ENCODE measurements at places on chromosomes 6 and 20. TPM values are rescaled to one million over a fixed set of nuclear protein-coding genes. Genes with fewer than 3 reads are reported as not detected.

GRCh38 chr6:73152556-73152955 lies 72.7 kb downstream of the KHDC1L start:
- no peak for DNase-seq
- no peak overlapping the region for H3K27ac ChIP-seq
- H3K4me3 ChIP-seq, result no peak overlapping the region
- H3K27me3 ChIP-seq, result no peaks in the 10 kb centered on the region

DNA sequence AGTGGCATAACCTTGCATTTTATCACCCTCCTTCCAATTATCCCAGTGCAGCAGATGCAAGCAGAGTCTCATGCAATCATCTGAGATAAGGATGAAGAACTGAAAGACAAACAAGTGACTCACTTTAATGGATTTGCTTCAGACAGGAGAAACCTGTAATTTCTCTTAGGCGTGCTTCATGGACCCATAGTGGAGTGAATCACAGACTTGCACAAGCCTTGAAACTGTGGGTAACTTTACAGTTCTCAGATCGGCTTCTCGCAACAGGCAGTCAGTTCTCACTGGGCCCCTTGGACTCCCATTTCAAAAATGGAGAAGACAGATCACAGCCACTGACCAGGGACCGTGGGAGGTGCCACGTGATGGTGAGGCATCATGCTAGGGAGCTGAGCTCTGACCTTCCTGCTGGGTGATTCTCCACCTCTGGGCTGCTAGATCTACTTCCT lies at the start of gene ADGRF4:
Gene ADGRF4 (plus strand): TSS at position 239 of the 446 bp plus-strand sequence. CDS start 8,666 bp downstream, outside the sequence.
- no peak within 1 kb of the TSS for H3K27ac ChIP-seq
- no peaks in the 10 kb centered on the region for H3K36me3 ChIP-seq
- H3K27me3 ChIP-seq, result peaks cover 4% of the 10 kb centered on the region
- H3K4me1 ChIP-seq, result peaks cover 2% of the 10 kb centered on the region

DNA sequence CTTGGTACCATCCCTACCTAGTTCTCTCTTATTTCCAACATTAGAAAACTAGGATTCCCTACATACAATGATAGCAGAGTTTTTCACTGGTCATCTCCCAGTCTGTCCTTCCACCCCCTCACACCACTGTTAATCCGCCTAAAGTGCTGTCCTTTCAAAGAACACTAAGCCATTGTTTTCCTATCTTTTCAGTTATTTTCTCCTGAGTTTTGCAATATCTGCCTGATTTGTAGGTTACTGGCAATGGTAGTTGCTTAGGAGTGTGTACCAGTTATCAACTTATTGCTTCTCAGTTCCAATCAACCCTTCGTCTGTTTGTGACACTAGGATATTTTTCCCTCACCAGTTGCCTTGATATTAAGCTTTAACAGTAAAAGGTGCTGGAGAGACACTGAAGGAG lies 135.0 kb downstream of the EPM2A start:
- no peaks in the 10 kb centered on the region for H3K4me1 ChIP-seq
- H3K27me3 ChIP-seq, result peaks cover 2% of the 10 kb centered on the region
- no peak overlapping the region for H3K4me3 ChIP-seq

OR2B6 gene
- total RNA-seq, result not detected

DNA sequence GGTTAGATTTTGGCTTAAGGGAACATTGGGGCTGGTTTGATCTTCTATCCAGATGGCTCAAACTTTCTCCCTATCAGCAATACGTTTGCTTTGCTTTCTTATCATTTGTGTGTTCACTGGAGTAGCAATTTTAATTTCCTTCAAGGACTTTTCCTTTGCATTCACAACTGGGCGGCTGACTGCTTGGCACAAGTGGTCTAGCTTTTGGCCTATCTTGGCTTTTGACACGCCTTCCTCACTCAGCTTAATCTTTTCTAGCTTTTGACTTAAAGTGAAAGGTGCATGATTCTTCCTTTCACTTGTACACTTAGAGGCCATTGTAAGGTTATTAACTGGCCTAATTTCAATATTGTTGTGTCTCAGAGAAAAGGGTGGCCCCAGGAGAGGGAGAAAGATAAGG lies 254.9 kb downstream of the PLCB1 start:
- H3K4me1 ChIP-seq, result peaks cover 2% of the 10 kb centered on the region
- H3K4me3 ChIP-seq, result no peak overlapping the region
- no peak overlapping the region for H3K27ac ChIP-seq
- H3K27me3 ChIP-seq, result no peaks in the 10 kb centered on the region

TREM1 gene
- total RNA-seq, result not detected

GMDS gene
- 36.6 TPM for total RNA-seq

TULP1 gene
- not detected for total RNA-seq

DNA sequence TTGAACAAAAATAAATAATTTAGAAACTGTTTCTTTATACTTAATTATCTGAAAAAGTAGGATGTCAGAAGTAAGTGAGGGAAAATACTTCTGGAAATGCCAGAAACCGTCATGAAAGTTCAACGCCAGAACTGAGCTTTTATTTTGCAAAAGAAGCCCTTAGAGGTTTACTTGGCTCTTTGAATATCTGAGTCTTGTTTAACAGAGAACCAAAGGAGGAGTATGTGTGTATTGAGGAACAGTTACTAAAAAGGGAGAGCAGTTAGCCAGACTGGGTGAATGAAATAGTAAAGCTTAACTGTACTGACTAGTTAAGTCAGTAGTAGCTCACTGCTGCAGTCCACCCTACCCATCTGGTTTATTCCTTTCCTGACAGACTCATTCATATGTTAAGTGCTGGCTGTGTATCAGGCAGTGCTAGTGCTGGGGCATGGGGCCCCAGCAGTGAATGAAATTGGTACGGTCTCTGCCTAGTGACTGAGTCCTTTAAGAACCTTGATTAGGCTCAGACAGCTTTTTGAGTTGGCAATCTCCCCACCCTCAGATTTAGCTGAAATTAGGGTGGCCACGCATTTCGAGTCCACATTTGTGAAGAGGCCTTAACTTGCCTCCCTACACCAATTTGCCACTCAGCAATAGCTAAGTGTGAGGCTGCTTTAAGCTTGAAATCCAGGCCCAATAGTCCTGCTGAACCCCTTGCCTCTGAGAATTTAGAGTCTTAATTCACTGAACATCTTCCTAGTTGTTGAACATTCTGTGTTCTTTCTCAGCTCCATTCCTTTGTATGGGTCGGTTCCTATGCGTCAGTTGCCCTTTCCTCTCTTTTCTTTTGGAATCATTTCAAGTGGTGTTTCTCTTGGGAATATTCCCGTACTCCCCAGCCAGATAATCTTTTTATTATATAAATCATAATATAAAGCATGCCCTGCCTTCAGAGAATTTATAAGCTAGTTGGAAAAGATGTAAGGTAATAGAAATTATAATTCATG lies 20.2 kb downstream of the MAP3K4 start:
- H3K27ac ChIP-seq, result no peak overlapping the region
- no peak for DNase-seq
- peaks cover 32% of the 10 kb centered on the region for H3K4me1 ChIP-seq
- no peak overlapping the region for H3K4me3 ChIP-seq
- peaks cover 12% of the 10 kb centered on the region for H3K36me3 ChIP-seq

DNA sequence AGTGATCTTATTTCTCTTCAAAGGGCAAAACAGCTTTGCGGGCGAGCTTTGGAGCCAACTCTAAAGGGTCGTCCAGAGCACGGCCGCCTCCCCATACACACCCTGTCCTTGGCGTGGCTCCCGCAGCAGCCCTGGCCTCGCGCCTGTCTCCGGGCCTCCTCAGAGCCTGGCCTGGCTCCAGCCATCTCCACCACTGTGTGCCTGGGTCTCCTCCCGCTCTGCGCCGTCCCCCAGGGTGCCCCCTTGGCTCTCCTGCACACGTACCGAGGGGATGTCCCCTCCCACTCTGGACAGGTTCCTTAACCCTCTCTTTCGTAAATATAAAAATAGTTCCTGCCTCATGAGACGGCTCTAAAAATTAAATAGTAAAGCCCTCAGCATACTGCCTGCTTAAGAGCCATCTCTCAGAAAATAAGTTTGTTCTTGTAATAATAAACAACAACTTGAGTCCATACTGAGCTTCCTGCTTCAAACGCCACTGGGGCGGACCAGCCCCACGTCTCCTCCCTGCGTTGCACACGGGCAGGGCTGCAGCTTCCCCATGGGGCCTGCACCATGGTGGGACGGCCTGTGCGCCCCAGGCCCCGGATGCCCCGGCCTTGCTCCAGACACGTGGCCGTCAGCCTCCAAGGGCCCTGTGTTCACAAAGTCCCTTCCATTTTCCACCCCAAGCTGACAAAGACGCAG lies 226.2 kb downstream of the TTLL2 start:
- H3K4me3 ChIP-seq, result no peak overlapping the region
- no peak overlapping the region for H3K27ac ChIP-seq
- DNase-seq, result no peak
- H3K36me3 ChIP-seq, result no peaks in the 10 kb centered on the region
- H3K27me3 ChIP-seq, result no peaks in the 10 kb centered on the region

OPRM1 gene
- total RNA-seq, result not detected

DNA sequence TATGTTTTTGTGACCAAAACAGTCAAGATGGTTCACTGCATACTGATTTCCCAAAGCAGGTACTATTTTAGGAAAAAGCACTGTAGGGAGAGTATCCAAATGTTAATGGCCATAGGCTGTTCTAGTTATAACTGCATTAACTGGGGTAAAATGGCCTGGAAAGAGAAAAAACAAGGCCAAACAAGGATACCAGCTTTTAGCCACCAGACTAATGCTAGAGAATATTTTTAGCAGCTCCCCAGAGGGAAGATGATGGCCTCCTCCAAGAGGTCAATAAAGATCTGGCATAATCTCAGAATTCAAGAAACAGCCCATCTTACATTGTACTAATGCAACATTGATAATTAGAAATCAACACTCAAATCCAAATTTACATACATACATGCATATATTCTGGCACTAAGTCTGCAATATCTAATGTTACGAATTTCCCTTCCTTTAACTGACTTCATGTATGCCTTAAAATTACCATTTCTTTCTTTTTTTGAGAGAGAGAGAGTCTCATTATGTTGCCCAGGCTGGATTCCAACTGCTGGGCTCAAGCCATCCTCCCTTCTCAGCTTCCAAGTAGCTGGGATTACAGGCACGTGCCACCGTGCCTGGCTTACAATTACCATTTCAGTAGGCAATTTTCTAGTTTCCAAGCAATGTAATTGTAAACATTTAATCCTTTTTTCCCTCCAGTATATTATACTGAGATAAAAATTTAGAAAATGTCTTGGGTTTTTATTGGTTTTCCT lies 9.3 kb downstream of the COX7A2 start:
- no peaks in the 10 kb centered on the region for H3K27me3 ChIP-seq
- peaks cover 19% of the 10 kb centered on the region for H3K36me3 ChIP-seq
- no peak for DNase-seq
- no peak overlapping the region for H3K27ac ChIP-seq
- H3K4me3 ChIP-seq, result no peak overlapping the region

DNA sequence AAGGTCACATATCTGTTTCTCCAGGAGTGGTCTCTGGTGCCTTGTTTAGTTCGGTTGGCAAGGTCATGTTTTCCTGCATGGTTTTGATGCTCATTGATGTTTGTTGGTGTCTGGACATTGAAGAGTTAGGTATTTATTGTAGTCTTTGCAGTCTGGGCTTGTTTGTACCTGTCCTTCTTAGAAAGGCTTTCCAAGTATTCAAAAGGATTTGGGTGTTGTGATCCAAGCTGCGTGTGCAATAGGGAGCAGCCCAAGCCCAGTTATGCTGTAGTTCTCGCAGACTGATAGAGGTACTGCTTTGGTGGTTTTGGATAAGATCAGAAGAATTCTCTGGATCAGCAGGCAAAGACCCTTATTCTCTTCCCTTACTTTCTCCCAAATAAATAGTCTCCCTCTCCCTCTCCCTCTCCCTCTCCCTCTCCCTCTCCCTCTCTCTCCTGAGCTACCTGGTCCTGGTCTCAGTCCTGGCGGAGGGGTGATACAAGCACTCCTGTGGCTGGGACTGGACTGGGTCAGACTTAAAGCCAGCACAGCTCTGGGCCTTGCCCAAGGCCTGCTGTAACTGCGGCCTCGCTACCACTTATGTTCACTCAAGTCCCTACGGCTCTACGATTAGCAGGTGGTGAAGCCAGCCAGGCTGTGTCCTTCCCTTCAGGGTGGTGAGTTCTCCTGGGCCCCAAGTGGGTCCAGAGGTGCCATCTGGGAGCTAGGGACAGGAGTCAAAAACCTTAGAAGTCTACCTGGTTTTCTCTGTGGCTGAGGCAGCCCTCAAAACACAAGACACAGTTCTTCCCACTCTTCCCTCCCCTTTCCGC lies 27.3 kb upstream of the GRM4 start:
- no peak for DNase-seq
- no peak overlapping the region for H3K4me3 ChIP-seq
- peaks cover 2% of the 10 kb centered on the region for H3K4me1 ChIP-seq

MAP3K5 gene
- 4.4 TPM for total RNA-seq

GRCh38 chr6:136587527-136587926 lies 37.3 kb upstream of the MAP7 start:
- no peak for DNase-seq
- H3K27ac ChIP-seq, result no peak overlapping the region
- peaks cover 35% of the 10 kb centered on the region for H3K36me3 ChIP-seq
- no peaks in the 10 kb centered on the region for H3K27me3 ChIP-seq
- peaks cover 3% of the 10 kb centered on the region for H3K4me1 ChIP-seq

GRCh38 chr6:144696610-144697368 lies 411.7 kb downstream of the UTRN start:
- DNase-seq, result no peak
- H3K4me1 ChIP-seq, result peaks cover 28% of the 10 kb centered on the region
- no peak overlapping the region for H3K4me3 ChIP-seq

- no peak overlapping the region for H3K4me3 ChIP-seq
- no peaks in the 10 kb centered on the region for H3K4me1 ChIP-seq
- H3K27ac ChIP-seq, result no peak overlapping the region
- no peaks in the 10 kb centered on the region for H3K36me3 ChIP-seq
- peaks cover 15% of the 10 kb centered on the region for H3K27me3 ChIP-seq
These were observed 9.4 kb downstream of the CST4 start for GRCh38 chr20:23679133-23680092.

SAPCD1 gene
- total RNA-seq, result 18.7 TPM

TMEM14B gene
- 92.1 TPM for total RNA-seq

DNA sequence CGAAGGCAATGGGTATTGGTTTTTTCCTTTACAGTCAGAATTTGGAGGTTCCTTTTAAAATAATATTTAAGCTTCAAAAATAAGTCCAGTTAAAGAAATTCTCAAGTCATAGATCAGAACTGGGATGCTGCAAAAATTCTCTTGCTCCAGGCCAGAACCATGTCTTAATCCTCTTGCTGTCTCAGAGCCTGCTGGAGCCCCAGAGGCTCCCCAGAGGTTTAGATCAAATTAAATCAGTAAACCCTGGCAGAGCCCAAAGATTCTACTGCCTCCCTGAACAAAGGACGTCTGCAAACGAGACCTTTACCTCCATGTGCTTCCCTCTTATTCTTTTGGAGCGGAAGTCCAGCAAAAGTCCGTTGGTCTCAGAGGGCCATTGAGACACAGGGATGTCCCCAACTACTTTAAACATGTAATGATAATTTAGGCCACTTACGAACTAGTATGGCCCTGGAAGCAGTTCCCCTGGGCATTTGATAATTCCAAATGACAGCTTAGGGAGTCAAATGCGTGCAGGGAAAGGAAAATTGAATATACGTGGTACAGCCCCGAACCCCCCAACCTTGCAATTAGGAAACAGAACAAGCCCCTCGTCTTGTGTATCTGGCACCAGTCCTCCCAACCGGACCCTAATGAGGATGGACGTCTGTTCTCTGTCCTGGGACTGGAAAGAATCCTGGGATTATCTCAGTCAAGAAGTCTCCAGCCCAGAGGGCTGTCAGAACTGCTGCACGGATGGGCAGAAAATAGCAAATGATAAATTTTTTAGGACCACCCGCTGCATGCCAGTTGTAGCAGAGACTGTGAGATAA lies 31.5 kb downstream of the SULF2 start:
- no peak overlapping the region for H3K27ac ChIP-seq
- H3K4me3 ChIP-seq, result no peak overlapping the region
- H3K27me3 ChIP-seq, result no peaks in the 10 kb centered on the region
- no peaks in the 10 kb centered on the region for H3K36me3 ChIP-seq
- H3K4me1 ChIP-seq, result peaks cover 2% of the 10 kb centered on the region

Measured in activated CD8-positive, alpha-beta T cell treated with anti-CD3 and anti-CD28 coated beads for 36 hours (primary cell).